ENCODE measurements at places on chromosomes 5 and 9.

DNA sequence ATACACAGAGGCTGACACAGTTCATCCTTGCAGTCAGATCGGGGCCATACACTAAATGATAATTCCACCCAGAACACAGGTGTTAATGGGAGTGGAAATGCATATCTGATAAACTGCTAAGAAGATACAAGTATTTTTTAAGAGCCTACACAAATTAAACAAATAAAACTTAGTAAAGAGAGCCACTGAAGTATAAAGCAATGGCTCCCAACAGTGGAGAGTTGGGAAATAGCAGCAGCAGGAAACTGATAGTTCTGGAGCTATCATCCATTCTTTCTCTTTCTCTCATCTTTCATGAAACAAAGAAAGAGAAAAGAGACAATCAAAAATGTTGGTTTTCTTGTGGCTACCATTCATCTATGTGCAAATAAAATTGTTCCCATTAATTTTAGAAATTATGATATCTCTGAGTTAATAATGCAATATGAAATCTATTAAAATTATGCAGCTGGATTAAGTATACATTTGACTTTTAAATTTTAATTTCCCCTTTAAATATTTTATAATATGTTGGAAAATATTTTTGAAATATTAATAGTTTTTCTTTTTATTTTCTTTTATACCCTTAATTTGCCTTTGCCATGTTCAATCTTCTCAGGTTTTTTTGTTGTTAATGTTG, 120.8 kb downstream of the EMB start:
- no peak for DNase-seq

DNA sequence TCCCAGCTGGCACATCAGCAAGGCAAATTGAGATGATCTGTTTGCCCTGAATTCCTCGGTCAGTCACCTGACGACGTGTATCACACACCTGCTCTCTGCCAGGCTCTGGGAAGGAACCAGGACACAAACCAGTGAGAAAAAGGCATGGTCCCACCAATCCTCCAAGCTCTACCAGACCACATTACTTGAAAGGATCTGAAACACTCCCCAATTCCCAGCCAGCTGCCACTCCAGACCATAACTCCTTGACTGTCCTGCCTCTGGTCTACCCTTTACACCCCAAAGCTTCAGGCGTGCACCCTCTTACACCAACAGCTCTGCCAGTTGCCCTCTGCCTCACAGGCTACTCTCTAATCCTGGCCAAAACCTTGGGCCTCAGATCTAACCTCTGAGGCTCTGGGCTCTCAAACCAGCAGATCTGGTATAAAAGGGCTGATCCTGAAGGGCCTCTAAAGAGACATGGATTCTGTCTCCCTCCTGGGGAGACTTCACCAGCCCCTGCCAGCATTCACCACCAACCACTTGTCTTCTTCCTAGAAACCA, 6.8 kb downstream of the MGAT1 start:
- no peak for DNase-seq

- DNase-seq, result no peak
These were observed 105.3 kb downstream of the ARRDC3 start for GRCh38 chr5:91277840-91278239.

DNA sequence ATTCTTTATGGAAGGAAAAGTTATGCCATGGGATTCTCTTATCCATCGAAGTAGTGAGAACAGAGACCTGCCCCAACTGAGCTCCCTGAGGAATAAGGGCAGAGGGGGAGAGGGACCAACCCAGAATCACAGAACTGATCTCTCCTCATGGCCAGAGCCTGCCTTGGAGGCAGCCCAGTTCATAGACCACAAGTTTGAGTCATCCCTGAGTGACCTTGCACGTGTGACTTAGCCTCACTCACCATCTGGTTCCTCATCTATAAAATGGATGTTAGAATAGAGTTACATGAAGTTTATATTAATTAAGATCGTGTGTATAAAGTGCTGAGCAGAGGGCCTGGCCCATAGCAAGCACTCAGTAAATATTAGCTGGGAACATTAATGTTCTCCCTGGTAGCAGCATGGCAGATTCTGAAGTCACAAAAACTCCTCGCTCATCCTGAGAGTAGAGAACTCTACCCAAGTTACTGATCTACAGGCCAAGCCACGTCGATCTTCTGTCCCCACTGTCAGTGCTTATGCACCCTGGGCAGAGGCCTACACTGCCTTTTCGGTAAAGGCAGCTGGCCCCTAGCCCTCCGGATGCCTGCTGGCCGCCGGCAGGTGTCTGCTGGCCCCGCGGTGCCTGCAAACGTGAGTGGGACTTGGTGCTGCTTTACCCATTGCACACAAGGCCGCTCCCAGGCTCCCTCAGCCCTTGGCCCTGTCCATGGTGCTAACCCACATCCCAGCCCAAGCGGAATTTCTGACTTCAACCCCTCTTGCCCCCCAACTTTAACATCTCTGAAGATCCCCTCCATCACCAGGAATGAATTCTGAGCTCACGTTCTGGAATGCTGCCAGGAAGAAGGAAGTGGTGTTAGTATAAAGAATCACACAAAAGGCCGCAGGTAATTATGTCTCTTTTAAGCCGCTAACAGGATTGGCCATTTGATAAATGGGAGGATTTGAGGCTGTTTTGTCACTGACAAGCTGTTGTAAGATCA, 61.1 kb upstream of the ARAP3 start:
- no peak for DNase-seq

DNA sequence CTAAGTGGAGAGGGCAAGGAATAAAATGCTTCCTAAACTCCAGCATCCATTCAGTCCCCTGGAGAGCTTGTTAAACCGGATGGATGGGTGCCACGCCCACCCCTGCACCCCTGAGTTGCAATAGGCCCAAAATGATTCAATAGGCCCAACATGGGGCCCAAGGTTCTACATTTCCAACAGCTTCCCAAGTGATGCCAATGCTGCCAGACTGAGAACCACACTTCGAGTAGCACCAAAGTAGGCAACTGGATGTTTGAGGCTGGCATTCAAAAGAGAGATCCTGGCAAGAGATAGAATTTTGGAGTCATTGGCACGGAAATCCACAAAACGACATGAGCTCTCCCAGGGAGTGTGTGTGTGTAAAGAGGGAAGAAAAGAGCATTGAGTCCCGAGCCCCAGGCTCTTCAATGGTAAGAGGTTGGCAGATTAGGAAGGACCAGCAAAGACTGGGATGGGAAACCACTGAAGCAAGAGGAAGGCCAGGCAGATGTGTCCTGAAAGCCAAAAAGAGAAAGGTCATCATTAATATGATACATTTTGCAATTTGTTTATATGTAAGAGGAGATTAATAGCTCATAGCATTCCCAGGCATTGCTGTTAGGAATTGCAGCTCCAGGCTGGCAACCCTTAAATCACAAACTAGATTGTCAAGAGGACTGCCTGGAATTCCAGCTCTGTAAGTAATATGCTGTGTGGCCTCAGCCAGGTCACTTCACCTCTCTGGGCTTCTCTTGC, 130.6 kb downstream of the KCNIP1 start:
- DNase-seq, result no peak

DNA sequence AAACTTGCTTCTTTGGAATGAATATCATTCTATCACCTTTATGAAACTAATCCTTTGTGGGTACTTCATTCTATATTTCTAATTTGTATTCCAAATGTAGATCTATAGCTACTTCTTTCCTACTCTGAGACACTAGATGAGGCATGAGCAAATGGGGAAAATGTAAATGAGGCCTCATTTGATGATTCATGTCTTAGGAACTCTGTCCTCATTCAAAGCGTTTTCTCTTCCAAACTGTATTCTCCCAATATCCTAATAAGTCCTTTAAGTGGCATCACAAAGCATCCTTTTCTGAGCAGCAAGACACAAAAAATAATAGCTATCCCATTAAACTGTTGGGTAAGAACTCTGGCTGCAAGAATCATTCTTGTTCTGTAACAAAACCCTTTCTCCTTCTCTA, 56.1 kb downstream of the TTLL11 start:
- no peak for DNase-seq

DNA sequence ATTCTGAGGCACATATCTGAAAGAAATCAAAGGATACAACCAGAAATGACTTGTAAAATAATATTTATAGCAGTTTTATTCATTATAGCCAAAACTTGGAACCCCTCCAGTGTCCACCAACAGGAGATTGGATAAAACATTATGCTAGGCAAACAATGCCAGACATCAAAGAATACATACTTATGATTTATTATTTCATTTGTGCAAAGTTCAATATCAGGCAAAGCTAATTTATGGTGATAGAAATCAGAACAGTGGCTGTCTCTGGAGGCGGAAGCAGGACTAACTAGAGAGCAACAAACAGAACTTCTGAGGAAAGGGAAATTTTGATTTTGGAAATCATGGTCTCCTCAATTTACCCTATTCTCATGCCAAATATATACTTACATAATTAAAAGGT, 193.1 kb downstream of the ICE1 start:
- no peak for DNase-seq

- no peak for DNase-seq
These were observed 69.5 kb upstream of the HAND1 start for GRCh38 chr5:154547551-154547950.

- DNase-seq, result peak; percentile 36
These were observed 46.6 kb downstream of the CYFIP2 start for GRCh38 chr5:157312492-157312891.

DNA sequence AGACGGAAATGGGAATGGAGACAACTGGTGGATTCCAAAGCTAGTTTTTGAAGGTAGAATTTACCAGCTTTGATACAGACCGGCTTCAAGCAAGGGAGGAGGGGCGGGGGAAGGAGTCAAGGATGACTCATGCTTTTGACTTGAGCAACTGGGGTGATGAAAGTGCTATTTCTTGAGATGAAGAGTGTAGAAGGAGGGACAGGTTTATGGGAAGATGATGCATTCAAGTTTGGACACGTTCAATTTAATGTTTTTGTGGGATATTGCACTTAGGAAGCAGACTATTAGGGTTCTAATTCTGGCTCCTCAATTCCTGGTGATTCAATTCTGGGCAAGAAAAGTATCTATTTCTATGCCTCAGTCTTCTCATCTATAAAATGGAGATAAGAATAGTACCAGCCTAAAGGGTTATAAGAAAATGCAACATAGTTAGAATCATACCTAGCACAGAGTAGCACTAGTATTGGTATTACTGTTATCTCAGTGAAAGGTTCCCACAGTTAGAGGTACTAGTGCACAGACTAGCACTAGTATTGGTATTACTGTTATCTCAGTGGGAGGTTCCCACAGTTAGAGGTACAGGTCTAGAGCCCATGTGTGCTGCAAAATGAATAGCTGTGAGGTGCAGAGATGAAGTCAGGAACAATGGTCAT, 4.6 kb downstream of the NIPAL4 start:
- DNase-seq, result no peak

GRCh38 chr9:31243386-31243785, 1141.1 kb upstream of the ACO1 start:
- no peak for DNase-seq

DNA sequence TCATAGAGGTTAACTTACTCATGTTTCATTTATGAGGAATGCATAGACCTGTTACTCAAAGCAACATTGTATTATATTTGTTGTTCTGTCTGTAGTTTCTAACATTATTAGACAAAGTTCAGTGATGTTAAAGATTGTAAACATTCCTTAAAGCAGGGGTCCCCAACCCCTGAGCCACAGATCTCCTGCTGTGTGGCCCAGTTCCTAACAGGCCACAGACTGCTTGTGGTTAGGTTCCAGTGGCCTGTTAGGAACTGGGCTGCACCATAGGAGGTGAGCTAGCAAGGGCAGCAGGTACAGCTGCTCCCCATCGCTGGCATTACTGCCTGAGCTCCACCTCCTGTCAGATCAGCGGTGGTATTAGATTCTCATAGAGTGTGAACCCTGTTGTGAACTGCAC, 181.1 kb downstream of the KDM4C start:
- no peak for DNase-seq

DNA sequence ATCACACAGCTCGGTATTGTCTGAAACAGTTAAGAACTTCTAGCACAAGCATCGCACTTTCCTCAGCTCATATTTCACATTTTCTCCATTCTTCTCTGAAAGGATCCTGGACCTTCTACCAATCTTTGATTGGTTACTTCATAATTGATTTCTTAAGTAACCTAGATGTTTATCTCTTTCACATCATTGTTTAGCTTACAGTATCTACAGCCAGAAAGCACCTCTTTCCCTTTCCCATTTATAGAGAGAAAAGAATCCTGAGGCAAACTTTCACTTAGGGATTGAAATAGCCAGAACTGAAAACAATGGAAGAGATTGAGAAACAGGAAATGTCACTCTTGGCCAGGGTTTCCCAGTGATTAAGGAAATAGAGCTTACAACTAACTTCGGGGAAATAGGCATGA, 2.5 kb downstream of the IL33 start:
- no peak for DNase-seq

DNA sequence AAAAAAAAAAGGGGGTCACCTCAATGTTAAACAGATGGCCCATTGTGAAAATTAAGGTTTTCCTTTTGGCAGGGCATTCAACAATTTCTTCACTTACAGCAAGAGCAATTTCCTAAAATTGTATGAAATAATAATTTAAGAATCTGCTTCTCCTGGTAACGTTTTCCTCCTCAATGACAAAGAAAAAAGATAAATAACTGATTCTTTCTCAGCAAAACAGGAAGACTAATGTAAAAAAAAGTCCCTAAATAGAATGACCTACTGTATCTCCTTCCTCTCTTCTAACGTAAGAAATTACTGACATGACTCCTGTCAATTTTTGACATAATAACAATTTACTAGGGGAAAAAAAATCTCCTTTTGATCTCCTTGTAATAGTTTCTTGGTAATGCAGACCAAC, 25.5 kb downstream of the ABHD17B start:
- no peak for DNase-seq

- DNase-seq, result no peak
These were observed 33.7 kb upstream of the S1PR3 start for GRCh38 chr9:88957526-88957925.

- no peak for DNase-seq
These were observed 456 bp downstream of the ZNF79 start for GRCh38 chr9:127424676-127424999.

- DNase-seq, result no peak
These were observed 65.1 kb downstream of the YIPF5 start for GRCh38 chr5:144105371-144105770.

DNA sequence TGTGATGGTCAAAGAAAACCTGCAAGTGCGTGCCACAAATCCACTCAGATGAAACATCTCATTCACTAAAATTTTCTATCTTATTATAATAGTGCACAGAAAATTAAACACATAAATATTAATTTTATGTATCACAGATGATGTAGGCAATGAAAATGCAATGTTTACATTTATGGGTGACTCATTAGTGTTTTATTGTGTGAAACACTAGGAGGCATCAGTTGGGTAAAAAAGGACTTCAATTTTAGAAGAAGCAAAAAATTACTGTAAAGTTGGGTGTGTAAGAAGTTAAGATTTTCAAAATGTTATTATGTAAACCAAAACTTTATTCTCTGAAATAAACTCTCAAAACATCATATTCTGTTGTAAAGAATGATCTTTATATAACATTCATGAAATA, 4.0 kb downstream of the MEF2C start:
- DNase-seq, result no peak

All from T-helper 9 cell (primary cell).